ENCODE measurements at places on chromosomes 4 and X.

DNA sequence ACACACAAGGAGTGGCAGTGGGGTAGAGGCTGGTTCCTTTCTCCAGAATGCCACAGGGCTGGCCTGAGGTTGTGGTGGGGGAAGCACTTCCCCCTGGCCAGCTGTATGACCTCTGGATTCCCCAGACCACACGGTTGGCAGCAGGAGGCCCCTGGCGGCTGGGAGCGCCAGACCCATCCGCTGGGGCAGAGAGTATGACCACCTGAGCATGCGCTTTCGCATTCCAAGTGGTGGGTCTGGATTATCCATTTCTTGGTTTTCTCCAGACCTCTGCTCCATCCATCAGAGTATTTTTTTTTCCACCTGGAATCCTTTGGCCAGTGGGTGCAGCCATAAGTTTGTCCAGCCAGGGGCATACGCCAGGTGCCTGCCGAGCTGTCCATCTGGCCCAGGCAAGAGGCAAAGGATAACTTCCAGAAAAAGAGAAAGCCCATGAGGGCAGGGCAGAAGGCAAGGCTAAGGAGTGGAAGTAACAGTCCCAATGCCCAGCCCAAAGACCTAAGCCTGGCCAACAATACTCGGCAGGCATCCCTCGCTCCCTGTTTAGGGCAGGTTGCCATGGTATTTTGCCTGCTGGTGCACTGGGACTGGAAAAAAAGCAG is 39.3 kb downstream of the NHSL2 start:
- DNase-seq = no peak

DNA sequence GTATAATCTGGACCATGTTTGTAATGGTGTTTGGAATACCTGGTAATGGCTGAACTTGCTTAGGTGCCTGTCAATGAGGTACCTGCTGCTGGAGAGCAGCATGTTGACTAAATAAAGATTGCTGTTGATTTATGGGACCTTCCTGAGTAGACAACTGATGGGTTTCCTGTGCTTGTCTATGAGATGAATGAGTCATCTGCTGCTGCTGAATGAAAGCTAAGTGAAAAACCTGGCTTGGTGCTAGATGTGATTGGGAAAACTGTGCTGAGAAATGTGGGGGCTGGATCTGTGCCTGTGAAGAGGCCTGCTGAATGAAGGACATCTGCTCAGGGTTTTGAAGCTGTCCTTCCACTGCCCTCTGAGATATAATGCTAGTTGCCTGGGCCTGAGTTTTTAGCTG is 69.6 kb downstream of the WNK3 start:
- peak; percentile 68 for DNase-seq

- DNase-seq = no peak
Measured at GRCh38 chrX:40095583-40096394, 2.0 kb downstream of the BCOR start.

DNA sequence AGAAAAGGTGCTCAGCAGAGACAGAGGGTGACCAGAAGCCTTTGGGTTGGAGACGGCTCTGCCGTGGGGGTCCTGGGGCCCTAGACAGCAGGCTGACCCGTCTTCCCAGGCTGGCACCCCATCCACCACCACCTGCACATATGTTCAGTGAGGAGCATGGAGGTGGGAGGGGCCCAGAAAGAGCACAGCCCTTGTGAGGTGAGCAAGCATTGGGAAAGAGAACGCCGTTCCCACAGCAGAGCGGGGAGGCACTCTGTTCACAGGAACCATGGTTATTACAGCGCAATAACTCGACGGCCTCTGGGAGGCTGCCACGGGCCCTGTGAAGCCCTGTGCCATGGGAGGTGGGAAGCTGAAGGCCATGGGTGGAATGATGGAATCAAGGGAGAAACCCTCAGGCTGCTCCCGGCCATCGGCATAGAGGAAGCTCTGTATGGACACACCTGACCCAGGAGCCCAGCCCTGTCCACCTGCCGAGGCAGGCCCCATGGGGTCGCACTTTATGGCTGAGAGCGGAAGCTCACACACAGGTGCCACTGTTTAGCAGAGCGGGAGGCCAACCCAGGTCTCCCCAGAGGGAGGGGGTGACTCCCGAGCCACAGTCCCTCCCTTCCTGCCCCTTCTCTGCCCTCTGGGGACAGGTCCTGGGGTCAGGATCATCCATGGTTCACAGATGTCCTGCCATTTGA is 93.5 kb upstream of the AFAP1 start:
- no peak for DNase-seq

DNA sequence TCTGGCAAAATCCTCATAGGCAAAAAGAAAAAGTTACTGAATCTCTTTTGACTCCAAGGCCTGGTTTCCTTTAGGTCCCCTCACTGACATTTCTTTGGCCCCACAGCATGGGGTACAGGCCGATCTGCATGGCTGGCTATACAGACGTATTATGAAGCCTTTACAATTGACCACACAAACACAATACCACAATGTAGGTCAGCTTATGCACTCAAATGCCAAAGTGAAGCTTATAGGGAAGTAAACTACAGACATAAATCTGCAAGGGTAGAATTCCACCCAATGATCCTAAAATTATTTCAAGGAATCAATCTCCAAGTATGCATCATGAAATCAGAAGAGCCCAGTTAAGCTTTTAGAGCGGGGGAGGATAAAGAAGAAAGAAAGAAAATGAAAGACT is 20.7 kb downstream of the STX18 start:
- DNase-seq = no peak

DNA sequence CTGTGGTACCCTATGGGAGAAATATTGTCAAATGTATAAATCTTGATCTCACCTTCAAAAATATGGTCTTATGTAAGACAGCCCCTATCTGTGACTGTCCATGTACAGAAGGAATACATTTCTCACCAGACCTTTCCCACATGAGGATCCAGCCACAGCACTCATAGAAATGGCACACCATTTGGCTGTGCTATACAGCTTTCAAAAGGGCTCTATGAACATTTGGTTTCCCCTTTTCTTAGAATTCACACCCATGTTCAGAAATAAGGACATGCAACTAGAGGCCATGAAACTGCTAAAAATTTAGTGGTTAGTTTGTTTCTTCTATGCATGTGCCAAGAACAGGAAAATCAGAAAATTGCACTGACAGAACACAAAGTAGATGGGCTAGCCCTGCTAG is 62.7 kb downstream of the ANTXR2 start:
- DNase-seq = no peak

- no peak for DNase-seq
Measured at GRCh38 chrX:69616457-69617203, 717 bp downstream of the EDA start.

DNA sequence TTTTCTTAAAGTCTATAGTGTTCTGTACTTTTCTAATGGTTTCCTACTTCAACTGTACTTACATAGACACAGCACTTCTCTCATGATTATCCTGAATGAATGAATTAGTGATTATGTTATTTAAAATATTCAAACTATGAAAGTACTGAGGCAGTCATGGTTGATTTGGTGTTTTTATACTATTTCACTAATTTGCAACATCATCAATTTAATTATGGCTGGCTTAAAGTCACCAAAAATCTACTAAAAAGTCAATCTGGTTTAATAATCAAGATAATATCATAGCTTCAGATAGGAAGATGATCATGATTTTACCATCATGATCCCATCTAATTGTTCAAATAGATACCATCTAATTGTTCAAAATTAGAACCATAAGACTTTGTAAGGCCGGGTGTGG is 16.8 kb upstream of the TMEM131L start:
- no peak for DNase-seq

DNA sequence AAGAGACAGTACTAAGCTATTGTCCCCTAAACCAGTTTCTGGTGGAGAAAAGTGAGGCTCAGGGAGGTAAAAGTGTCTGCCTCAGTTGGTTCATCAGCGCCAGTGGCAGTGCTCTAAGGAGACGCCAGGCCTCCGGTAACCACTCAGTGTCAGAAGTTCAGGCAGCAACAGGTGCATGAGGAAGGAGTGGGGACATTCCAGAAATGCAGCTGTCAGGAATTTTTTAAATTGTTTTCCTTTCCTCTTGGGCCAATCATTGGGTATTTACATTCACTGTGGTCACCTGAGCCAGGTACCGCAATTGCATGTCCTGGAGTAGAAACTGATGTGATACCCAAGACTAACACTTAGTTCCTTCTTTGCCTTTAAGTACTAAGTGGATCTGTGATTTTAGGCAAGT is 40.2 kb upstream of the HS3ST1 start:
- DNase-seq = no peak

DNA sequence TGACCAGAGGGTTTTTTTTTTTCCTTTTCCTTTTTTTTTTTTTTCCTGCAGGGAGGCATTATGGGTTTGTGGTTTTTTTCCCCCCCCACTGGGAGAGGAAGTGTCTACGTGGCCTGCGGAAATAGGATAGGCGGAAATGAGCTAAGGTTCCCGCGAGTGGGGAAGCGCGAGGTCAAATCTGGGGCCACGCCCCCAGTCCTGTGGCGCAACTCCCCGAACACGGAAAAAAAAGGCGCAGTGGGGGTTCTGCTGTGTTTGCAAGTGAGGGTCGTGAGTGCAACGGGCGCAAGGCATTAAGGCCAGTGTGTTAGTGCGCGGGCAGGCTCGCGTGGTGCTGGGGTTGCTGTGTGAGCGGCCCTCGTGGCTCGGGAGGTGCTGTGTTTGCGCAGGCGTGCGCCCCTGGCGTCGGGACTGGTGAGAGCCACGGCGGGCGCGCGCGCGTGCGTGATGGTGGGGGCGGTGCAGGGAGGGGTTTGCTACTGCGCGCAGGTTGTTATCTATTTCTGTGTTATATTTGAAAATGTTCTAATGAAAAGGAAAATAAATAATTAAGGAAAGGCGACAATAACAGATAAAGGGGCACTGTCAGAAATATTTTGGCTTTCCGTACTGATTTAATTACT is 685 bp upstream of the MORF4L2 start:
- no peak for DNase-seq

- no peak for DNase-seq
Measured at GRCh38 chr4:174460684-174461083, 61.6 kb downstream of the HPGD start.

- no peak for DNase-seq
Measured at GRCh38 chr4:106809076-106809475, 227.0 kb downstream of the DKK2 start.

DNA sequence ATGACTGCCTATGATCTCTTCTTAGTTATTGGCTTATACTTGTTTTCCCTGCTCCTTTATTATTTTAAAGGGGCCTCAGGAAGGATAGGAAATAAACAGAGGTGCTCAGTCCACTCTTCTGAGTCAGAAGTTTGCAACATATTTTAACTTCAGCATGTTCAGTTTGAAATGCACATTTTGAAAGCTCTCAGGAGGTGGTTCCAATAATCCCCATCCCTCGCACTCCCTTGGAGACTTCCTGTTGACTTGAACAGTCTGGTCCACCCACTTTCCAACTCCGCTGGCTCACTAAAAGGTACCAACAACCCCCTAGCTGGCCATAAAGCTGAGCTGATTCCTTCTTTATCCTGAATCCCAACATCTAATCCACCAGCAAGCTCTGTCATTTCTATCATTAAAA is 78.3 kb upstream of the DUSP21 start:
- DNase-seq = no peak

- no peak for DNase-seq
Measured at GRCh38 chr4:90792696-90793095, 665.5 kb downstream of the CCSER1 start.

GRCh38 chrX:23870041-23870440 is 37.7 kb downstream of the APOO start:
- DNase-seq = no peak

GRCh38 chr4:100290585-100290984 is 100.3 kb upstream of the DDIT4L start:
- no peak for DNase-seq

GRCh38 chrX:133402830-133403625 is 12.3 kb downstream of the GPC4 start:
- no peak for DNase-seq

GRCh38 chrX:150880808-150881165 is 17.7 kb downstream of the CD99L2 start:
- DNase-seq = no peak

DNA sequence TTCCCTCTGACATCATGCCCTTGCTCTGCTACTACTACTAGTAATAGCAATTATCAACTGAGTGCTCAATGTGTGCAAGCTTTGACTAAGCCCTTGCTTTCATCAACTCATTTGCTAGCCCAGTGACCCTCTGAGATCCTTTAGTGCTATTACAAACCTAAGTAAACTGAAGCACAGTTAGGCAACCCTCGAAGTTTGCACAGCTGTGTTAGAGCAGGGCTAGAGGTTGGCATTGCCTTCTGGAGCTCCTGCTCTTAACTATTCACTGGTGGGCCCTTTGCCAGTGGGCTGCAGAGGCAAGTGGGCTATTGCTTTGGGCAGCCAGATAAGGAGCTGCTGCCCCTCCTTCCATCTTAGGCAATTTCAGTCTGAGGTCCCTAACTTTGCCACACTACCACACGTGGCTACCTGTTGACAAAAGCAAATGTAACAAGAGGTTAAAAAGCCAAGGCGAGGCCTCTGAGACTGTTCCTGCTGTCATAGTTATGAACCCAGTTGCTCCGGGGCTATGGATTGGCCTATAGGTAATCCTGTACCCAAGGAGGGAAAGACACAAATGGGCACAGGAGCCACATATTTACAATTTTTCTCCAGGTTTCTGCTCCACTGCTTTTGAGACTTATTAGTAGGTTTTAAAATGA is 41.5 kb upstream of the ANKRD50 start:
- peak; percentile 79 for DNase-seq

DNA sequence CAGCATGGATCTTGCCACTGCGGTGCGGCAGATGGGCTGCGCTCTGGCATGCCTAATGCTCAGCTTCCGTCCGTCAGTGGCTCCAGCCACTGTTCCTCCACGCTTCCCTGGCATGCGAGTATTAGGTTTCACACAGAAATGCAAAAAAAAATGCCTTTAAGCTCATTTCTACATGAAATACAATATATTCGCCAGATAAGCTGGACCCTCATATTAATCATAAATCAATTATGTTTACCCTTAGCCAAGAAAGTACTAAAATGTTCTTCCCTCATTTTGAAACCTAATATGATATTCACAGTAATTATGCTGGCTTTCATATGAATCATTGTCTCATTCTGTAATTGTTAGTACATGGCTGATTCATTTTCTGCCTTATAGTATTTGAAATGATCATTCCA is 115.5 kb upstream of the FAM241A start:
- no peak for DNase-seq

GRCh38 chrX:16433021-16433420 is 216.9 kb upstream of the S100G start:
- DNase-seq = no peak

GRCh38 chrX:152892999-152893891 is 4.6 kb upstream of the ZNF185 start:
- DNase-seq = no peak

DNA sequence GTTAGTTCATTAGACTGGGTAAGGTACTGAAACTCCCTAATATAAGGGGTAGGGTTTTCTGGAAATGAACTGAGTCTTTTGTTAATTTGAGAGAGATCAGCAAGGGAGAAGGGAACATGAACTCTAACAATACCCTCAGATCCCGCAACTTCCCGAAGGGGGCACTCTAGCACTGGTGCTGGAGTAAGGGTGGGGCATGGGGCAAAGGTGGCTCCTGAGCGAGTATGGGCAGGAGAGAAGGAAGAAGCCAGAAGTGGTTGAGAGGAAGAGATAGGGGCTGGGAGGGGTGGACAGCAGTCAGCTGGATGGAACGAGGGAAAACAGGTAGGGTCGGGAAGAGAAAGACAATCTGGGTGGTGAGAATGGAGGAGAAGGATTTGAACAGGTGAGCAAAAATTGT is 183.2 kb upstream of the MAGEE2 start:
- DNase-seq = no peak

- DNase-seq = peak; percentile 11
Measured at GRCh38 chr4:172709376-172709775, 459.2 kb upstream of the GALNT7 start.
